IPS DF 6.9 (cell line): ENCODE measurements at places on chromosomes 11 and 22.

GRCh38 chr22:37849089-37849751, at the start of gene EIF3L:
Gene EIF3L, plus strand, starts transcription at chr22:37849419. Its CDS starts 31 bp downstream, at chr22:37849450.
- DNase-seq, result peak; percentile 78

DNA sequence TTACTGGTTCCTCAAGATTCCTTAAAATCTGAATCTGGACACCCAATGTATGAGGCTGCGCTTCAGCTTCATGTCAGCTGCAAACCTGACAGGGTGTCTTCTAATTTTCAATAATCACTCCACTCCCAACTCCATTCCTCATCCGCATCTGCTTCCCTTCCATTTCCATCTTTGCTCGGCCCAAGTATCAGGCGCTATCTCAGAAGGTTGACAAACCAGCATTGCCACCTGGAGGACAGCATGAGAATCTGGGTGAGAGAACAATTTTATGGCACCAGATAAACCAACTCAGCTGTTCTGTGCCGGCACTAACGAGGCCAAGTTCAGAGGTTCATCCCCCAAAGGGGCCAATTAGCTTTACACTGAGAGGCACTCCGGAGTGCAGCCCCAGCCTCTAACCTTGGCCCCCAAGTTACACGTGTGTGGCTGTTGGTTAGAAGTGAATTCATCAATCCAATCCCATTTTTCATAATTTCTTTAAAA, 79.1 kb upstream of the LMO2 start:
- DNase-seq, result peak; percentile 31

- DNase-seq, result no peak
Observed at GRCh38 chr22:36465232-36466021, 16.0 kb downstream of the TXN2 start.

- peak; percentile 66 for DNase-seq
Observed at GRCh38 chr11:102794382-102794781, 3.6 kb downstream of the MMP1 start.

DNA sequence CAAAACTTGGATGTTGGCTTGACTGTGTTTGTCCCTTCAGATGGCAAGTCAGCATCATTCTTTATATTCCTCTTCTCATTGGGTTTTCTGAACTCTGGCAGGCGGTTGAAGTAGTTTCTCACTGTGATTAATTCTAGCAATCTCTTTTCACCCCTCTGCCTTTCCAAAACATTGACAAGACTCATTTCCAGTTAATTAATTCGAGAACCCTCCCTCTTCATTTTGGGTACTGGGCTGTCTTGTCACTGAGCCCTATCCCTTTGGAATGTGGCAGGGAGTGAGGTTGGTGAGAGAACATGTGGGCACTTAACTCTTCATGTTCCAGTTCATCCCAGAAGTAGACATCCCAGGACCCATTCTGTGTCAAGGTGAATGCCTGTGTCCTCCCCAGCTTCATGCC, 133.0 kb downstream of the WNT7B start:
- no peak for DNase-seq

GRCh38 chr11:124167826-124168231, 15.3 kb upstream of the OR10D3 start:
- DNase-seq, result no peak

DNA sequence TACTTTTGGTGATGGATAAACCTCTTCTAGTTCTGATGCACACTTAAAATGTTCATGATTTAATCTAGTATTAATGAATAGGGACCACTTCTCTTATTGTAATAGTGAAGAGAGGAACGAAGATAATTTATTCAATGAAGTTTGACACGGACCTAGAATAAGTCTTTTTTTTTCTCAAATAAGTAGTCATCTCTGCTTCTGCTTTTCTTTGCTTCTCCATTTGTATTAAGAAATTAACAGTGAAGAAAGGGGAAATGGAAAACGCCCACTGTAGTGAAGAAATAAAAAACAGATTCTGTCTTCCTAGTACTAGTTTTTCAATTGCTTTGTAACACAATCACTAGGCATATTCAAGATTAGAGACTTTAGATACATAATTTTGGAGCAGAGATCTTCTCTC, 73.0 kb downstream of the CD44 start:
- DNase-seq, result no peak

DNA sequence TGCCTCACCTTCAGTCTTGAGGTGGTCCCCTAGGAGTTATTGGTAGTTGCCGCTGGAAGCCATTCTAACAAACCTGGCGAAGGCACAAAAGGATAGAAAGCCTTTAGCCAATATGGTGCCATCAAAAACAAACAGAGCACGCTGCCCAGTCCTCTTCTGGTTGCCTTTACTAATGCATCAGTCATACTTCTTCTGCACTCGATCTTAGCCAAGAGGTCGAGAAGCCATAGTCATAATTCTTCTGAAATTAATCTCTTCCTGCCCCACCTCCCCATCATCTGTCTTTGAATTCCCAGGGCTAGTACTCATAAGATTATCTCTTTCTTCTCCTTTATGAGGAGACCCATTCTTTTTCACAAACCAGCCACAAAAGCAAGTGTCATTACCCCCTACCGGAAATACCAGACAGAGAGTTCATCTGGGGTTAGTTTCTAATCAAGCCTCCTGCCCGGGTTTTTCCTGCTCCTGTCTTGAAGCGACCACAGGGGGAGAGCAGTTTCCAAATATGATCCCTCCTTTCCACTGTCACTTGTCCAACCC, 21.4 kb upstream of the EHF start:
- DNase-seq, result no peak

DNA sequence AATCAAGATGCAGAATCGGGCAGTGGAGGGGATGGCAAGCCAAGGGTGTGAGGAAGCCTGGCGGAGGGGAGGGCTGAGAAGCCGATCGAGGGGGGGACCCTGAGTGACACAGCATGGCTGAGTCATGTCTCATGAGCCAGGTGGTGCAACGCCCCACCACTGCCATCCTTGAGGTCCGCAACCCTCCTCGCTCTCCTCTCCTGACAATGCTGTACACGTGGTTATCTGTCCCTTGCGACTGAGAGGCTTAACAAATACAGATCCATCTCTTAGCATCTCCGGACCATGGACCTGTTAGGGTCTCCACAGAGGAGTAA, 14.2 kb downstream of the SLC22A12 start:
- DNase-seq, result no peak

DNA sequence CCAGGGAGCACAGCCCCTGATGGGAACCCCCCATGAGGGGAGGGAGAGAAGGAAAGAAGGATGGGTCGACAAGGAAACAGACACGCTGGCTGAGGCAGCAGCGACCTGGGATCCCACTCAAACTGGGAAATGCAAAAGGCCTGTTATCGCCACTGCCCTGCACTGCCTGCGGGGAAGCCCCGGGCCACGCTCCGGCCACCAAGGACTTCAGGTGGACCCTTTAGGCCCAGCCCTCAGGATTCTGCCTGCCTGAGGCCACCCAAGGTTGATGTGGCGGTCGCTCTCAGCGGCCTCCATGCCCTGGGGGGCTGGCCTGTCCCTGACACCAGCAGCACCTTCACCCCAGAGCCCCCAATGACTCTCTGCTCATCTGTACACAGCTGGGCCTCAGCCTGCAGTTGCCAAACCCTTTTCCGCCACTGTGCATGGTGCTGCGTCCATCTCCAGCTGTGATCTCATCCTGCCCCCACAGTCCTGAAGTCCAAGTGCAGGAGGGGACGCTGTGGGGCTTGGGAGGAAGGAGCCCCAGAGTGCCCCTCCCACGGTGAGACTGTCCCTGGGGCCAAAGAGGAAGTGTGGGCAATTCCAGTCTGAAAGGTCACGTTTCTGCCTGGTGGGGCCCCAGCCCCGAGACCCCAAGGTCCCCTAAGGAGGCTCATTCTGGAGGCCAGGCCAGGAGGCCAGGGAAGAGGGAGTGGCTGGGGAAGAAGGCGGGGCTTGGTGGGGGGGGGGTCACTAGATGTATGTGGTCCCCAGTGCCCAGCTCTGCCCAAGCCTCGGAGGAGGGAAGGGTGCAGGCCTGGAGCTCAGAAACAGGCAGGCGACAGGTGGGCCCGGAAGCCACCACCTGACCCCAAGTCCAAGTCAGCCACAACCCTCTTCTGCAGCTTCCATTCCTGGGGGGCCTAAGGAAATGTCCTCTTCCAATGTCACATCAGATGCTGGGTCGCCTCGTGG, 31.6 kb downstream of the OSBPL5 start:
- DNase-seq, result no peak

DNA sequence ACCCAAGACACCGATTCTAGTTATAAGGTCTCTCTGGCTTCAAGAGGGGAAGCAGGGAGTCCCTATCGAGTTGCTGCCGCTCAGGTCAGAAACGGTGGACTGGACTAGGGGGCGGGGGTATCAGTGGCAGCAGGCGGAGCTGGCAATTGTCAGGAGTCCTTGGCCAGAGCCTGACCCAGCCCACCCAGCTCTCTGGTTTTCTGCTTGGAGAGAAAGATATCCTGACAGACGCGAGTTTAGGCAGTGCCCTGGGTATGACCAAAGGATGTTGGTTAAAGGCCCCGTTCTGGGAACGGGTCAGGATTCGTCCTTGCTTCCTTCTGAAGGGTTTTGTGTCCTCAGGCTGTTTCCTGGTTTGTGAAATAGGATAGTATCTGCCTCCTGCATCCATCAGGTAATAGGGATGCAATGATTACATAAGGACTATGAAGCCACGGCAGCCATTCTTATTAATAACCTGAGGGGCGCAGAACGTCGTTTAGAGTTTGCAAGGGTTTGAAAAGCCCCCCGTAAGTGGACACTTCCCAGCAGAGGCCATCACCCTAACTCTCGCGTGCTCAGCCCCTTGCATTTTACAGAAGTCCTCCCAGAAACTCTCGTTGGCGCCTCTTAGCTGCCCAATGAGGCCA, 700 bp upstream of the DEPDC5 start:
- no peak for DNase-seq

DNA sequence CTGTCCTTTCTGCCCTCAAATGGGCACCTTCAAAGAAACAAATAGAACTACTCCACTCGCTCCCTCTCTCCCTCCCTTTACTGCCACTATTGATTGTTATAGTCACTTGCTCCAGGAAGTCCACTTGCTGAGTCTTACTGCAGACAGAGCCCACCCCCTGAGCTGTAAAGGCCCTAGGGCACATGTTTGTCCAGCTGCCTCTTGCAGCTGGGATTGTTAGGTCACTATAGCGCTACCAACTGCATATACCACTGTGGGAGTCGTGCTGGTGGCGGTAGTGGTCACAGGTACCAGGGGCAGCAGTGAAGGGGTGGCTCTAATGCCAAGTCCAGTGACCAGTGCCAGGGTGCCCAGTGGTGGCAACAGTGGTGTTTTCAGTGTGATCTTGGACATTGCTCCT, 4.4 kb upstream of the SREBF2 start:
- DNase-seq, result no peak

DNA sequence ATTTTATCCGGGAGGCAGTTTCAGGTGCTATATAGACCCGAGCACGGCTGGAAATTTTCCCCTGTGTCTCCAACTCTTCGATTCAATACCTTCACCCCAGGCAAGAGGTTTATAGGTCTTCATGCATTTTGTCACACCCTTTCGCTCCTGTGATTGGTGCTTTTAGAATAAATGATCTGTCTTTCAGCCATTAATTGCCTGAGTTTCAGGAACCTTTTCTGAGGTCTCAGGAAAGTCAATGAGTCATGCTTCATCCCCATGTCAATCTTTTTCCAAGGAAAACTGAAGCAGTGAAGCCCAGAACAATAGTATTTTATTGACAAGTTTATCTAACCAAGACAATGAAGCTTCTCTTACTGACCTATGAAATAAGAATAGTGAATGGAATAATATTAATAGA, 29.9 kb downstream of the FAM181B start:
- DNase-seq, result no peak

DNA sequence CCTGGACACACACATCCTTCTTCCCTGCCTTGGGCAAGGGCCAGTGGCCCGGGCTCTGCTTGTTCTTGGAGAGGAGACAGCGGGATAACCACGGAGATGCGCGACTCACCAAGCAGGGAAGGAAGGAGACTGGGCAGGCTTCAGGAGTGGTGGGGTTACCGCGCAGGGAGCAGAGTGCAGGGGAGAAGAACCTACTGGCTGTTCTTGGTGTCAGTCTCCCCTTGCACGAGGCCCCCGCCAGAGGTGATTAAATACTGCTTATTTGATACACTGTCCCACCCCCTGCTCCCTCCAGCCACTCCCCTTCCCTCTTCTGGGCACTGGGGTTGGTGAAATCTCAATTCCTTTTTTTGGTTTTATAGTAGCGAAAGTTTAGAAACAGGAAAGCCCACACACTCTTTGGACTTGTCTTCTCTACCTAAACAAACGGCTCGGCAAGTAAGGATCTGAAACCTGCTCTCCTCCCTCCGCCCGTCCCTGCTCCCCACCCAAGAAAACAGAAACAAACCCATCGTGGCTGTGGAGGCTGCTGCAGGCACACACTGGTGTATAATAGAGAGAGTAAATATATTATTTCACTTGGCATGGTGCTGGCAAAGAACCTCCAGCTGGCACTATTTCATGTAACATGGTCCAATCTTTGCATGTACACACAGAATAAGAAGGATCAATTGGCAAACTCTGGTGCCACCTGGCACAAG, 10.8 kb downstream of the LARGE2 start:
- no peak for DNase-seq

GRCh38 chr11:61853698-61854169, 25.6 kb downstream of the FADS2 start:
- no peak for DNase-seq

DNA sequence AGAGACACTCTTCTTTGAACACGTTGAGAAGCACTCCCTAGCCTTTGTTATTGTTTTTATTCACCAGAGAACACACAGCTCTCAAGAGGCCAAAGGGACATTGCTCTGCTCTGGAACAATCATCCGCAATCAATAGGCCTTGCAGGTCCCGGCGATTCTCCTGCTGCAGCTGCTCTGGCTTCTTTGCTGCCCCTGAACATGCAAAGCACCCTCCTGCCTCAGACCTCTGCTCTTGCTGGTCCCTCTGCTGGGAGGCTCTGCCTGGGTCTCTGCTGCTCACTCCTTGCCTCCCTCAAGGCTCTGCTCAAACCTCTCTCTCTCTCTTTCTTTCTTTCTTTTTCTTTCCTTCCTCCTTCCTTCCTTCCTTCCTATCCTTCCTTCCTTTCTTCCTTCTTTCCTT, 232.7 kb downstream of the DSCAML1 start:
- DNase-seq, result no peak

- DNase-seq, result no peak
Observed at GRCh38 chr11:40387240-40387980, 1072.0 kb downstream of the LRRC4C start.

GRCh38 chr11:86245369-86246292, 1.1 kb downstream of the EED start:
- DNase-seq, result no peak

- DNase-seq, result no peak
Observed at GRCh38 chr22:46242076-46242475, 8.0 kb downstream of the CDPF1 start.
